ENCODE measurements at places on chromosomes 1 and 21.

DNA sequence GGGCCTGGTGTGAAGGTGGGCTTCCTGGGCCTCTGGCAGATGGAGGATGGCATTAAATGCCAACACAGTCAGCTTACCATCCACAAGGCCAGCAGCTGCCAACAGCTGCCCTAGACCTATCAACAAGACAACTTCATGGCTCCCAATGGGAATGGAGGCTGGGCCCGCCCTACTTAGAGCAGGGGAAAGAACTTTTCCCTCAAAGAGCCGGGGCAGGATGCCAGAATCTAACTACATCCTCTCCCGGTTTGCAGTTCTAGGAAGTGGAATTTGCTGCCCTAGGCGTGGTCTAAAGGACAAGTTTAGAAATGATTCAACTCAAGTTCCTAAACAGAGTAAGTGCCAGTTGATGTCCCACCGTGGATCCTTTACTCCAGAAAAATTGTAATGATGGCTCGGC is 13.1 kb downstream of the ICMT start:
- DNase-seq: peak; percentile 76

GRCh38 chr1:66728021-66728420 is 24.2 kb upstream of the DYNLT5 start:
- DNase-seq: no peak

DNA sequence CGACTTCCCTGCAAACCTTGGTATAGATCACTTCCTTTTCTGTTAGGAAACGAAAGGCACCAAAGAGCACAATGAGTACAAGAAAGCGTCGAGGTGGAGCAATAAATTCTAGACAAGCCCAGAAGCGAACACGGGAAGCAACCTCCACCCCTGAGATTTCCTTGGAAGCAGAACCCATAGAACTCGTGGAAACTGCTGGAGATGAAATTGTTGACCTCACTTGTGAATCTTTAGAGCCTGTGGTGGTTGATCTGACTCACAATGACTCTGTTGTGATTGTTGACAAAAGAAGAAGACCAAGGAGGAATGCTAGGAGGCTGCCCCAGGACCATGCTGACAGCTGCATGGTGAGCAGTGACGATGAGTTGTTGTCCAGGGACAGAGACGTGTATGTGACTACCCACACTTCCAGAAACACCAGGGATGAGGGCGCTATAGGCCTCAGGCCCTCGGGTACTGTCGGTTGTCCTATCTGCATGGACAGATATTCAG is 18.5 kb downstream of the FAM89A start:
- no peak for DNase-seq

GRCh38 chr21:33825915-33826314 is 89.7 kb downstream of the ATP5PO start:
- DNase-seq: no peak

DNA sequence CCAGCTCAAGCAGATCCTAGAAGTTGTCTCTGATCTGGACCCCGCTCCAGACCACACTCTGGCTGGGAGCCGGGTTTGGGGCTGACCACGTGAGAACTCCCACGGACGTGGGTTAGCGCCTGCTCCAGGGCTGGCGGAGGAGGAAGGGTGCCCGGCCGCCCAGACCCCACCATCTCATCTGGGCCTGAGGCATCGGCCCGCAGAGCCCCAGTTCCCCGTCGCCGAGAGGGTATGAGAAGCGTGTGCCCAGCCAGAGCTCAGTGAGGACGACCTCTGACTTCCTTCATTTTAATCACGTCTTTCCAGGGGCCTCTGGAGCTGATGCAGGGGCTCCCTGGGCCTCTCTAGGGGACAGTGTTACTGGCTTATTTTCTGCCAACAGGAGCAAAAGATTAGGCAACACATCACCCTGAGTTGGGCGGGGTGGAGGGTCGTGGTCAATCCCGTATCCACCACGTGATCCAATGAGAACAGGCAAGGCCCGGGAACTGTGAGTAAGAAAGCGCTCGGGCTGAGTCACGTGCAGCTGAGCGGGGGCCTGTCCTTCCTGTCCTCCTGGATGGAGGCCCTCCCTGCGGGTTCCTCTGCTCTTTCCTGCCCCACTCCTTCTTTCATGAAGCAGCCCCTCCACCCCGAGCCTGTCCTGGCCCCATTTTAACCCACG is 81.1 kb downstream of the SIK1 start:
- peak; percentile 63 for DNase-seq

DNA sequence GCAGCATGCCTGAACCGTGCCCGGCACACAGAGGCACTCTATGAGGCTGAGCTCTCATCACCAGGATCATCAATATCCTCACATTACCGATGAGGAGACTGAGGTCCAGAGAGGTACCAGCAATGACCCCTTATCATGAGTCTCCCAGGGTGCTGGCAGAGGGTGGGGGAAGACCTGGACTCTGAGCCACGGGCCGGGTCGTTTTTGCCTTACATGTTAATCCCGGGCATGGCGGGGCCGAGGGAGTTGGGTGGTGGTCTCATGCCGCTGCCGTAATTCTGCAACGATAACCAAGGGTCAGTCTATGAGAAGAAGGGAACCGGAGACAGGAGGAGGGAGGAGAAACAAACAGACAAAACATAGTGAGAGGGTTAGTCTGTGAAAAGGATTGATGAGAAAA is 43.1 kb downstream of the MRPL37 start:
- peak; percentile 18 for DNase-seq

DNA sequence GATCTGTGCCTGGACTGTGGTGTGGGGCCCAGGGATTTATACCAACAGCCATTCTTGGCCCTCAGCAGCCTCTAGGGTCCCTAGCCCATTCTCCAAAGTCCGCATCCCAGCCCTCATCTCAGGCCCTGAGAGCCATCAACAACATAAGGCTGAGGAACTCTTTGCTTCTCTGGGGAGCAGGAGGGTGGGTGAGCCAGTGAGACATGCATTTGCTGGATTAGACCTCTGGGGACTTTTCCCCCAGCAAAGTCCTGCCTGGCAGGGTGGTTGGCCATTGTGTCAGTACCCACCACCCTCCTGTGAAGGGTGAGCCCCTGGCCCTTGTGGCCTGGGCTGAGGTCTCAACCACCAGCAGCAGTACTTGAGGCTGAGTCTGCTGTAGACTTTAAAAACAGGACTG is 24.2 kb upstream of the FAM20B start:
- DNase-seq: no peak

- no peak for DNase-seq
Observed at GRCh38 chr1:1989102-1989542, 14.5 kb downstream of the CFAP74 start.

DNA sequence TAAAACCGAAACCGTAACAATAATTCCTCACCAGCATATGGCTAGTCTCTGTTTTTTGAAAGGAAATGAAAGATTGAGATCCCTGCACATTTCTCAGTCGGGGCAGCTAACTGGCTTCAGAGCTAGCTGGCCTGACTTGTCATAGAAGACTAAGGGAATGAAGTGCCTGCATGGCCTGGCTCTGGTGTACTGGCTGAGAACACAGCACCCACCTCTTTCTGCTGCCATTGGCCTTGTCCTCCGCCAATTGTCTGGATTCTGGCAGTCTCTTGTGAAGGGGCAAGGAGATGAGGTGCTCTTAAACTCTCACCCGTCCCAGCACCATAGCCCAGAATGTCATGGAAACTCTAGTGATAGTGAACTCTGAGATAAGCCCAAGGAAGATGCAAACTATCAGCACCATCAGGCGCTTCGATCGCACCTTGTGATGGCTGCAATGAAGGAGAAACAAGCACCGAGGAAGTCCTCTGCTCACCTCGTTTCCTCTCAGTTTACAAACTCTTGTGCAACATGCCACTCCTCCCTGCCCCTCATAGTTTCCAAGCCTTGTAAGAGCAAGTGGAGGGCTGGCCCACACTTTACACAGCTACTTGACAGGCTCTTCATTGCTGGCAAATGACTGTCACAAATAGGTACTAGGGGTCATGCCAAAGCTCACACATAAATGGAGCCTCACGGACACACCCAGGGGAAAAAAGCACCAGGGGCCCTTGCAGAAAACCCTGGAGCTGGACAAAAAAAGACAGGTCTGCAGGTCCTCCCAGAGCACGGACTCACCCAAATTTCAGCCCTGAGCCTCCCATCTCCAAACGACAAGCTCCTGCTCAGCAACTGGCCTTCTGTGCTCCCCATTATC is 16.4 kb downstream of the INPP5B start:
- DNase-seq: no peak

- no peak for DNase-seq
Observed at GRCh38 chr1:89620664-89621063, 12.3 kb upstream of the LRRC8C start.

- DNase-seq: no peak
Observed at GRCh38 chr1:162022626-162023025, 1.0 kb downstream of the OLFML2B start.

DNA sequence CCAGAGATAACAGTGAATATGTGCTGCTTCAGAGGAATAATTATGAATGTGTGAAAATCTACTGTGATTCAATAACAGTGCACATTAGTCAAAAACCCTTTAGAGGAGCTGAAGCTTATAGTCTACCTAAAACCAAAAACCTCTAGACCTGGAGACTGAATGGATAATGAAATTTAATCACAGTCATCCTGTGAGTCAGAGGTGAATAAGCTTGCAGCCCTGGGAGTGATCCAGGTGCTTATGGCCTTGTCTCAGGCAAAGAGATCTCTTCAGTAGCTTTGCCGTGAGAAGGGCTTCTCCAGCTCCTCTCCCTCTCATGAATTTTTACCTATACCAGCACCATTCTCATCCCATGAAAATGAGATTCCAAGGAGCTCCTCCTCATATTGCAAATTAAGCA is 81.3 kb upstream of the RGS4 start:
- DNase-seq: no peak

DNA sequence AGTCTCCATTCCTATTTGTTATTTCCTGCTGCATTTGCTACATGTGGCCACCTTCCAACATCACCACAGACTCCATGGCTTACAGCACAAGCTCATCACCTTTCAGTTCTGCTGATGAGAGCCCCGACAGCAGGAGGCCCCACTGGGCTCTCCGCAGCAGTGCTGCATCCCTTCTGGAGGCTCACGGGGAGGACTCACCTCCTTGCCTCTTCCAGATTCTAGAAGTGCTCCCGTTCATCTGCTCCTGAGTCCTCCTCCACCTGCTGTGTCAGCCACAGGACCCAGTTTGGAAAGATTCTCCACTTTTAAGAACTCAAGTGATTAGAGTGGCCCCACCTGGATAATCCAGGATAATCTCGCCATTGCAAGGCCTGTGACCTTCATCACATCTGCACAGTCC is 167.6 kb downstream of the PCBP3 start:
- no peak for DNase-seq

DNA sequence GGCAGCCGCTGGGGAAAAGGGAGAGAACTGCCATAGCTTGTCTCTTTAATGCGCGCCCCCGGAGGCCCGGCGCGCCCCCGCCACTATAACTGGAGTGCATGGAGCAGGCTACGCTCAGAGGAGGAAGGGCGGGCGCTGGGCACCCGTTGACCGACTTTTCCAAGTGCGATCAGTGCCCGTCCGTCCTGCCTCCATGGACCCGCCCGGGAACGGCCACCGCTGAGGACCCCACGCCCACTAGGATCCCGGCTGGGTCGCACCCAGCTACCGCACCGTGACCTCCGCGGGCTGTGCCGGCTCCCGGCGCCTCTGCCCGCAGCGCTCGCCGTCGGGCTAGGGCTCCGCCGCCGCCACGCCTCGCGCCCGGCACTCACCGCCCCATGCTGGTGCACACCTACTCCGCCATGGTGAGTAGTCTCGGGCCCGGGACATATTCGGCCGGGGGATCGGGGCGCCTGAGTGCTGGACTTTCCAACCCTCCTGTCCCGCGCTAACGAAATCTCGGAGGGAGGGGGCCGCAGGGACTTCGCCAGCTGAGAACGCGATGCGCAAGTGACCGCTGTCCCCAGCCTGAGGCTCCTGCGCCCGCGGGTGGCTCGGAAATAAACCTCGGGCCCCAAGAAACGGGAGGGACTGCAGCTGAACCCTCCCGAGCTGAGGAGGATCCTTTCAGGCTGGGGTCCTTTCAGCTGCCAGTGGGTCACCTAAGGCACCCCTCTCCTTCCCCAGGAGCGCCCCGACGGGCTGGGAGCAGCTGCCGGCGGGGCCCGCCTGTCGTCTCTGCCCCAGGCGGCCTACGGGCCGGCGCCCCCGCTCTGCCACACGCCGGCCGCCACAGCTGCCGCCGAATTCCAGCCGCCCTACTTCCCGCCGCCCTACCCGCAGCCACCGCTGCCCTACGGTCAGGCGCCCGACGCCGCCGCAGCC is at the start of gene TFAP2E:
TFAP2E (plus strand) TSS at position 117 of the 927 bp plus-strand sequence; CDS start at position 381, 264 bp downstream.
- peak; percentile 56 for DNase-seq

DNA sequence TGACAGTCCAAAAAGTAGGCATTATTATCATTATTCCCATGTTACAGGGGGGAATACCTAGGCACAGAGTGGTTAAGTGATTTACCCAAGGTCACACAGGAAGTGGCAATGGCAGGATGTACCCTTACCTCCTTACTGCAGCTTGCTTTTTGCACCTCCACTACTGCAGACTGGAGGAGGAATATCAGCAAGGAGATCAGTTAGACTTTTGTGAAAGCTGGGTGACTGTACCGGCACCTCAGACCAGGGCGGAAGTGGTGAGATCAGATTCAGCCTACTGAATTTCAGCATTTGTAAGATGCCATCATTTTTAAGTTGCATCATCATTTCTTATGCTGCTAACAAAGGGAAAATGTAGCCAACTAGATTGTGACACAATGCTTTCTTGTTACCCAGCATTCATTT is 4.5 kb downstream of the ADARB1 start:
- no peak for DNase-seq

DNA sequence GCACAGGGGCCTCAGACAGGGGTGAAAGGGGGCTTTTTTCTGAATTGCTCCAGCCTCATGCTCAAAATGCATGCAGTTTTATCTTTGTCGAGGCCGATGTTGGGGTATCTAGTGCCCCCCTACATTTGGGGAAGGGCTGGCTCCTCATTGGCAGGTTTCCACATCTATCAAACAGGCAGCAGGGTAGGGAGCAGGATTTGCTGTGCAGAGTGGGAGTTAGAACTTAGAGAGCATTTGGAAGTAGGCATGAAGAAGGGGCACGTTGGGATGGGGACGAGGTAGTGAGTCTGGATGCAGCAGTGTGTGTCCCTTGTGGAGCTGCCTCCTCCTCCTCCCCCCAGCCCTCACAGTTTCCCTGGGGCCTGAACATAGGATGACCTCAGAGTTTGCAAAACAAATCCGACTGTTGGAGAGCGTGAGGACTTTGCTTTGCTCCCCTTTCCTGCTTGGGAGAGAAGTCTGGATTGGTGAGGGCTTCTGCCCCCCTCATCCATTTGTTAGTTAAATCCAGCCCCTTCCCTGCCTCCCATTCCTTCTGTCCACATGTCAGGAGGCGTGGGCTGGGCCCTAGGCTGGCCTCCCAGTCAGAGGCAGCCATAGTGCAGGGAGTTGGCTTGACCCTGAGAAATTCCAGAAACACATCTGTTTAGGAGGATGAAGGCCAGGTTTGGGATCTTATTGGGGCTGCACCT is 36.9 kb upstream of the GPR37L1 start:
- DNase-seq: no peak

DNA sequence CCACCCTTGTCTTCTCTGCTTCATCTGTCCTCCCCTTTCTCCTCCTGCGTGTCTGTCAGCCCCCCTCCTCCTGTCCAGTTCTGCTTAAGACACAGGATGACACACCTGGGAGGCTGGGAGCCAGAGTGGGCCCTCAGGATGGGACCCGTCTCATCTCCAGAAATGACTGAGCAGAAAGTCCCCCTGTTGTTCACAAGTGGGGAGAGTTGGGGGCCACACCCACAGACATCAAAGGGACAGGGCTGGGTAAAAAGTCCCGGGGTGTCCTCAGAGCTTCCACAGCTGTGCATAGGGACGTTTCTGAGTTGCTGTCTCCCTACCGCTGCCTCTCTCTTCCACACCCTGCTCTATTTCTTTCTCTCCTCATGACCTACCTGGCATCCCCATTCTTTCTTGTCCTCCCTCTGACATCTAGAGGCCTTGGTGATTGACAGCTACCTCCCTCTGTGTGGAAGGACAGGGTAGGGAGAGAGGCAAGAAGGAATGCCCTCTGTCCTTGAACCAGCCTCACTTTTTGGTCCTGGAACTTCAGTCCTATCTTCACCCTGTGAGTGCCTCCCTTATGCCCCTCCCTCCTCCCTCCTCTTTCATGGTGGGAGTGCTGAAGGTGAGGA is 19.5 kb upstream of the SH2D2A start:
- DNase-seq: no peak

All from left hindlimb (tissue), 1 donor.